ENCODE measurements at places on chromosomes 6 and 20.

- no peak for DNase-seq
Measured at GRCh38 chr6:43129434-43130194, 41.5 kb upstream of the SRF start.

GRCh38 chr20:38108438-38108985 is 56.6 kb downstream of the TGM2 start:
- DNase-seq, result no peak

- DNase-seq, result no peak
Measured at GRCh38 chr6:132797951-132798868, at the start of gene SLC18B1. Gene SLC18B1, minus strand, starts transcription at chr6:132798637. Its CDS starts 181 bp downstream, at chr6:132798456.

DNA sequence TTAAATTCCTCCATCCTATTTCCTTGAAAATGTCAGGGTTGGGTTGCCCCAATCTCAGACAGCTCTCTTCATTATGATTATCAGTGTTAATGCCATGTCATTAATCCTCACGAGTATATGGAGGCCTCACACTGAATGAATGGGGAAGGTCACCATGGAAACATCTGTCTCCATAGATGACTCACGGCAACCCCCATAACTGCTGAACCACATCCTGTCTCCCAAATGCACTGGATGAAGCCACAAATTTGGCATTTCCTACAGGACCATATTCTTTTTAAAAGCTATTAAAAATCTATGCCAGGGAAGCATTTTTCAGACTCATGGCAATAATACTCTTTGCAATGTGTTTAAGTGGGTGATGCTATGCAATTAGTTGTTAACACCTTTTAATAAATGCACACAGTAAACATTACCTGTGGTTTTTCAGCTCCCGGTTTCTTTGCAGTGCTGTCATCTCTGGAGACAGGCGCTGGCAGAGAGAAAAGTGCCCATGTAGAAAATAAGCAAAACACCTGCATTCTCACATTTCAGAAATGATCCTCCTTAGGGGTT is 80.1 kb upstream of the PTPRK start:
- DNase-seq, result no peak

GRCh38 chr20:23484081-23484480 is 6.8 kb upstream of the CST8 start:
- DNase-seq, result no peak

GRCh38 chr20:14860410-14860814 is 523.0 kb upstream of the FLRT3 start:
- no peak for DNase-seq

GRCh38 chr6:159655409-159655988 is 37.5 kb downstream of the SOD2 start:
- DNase-seq, result no peak

- DNase-seq, result no peak
Measured at GRCh38 chr20:50413088-50413500, 97.1 kb upstream of the PTPN1 start.

GRCh38 chr6:113073611-113074191 is 726.6 kb downstream of the RFPL4B start:
- no peak for DNase-seq

DNA sequence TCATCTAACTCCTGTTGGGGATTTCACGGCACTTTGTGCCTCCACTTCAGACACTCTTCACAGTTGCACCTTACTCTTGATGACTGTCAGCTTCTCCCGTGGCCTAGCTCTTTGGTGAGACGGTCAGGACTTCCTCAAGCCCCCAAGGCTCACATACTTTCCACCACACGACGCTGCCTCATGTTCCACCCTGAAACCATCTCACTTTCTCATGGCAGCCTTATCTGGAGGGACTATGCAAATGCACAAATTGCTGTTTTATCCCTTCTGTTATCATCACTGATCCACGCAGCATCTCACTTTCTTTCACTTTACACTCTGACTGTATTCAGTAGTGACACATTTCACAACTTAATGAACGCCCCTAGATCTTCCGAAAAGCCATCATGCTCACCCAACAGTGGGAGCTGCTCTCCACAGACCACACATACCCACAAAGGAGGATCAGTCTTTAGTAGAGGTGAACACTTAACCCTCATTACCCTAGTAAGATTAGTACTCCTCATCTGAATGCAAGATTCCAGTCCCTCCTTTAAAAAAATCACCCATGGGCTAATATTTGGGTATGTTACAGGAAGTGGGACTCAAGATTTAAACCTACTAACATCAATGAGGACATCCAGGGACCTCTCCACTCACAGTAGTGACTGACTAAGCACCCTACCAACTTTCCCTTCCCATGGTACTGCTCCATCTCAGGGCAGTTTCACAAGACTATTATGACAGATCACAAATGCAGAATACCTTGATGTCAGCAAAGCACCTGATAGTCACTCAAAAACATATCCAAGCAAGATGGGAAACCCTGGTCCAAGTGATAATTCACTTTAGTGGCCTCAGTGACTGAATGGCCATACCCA is 35.4 kb downstream of the FYN start:
- DNase-seq, result no peak

GRCh38 chr6:66926060-66926459 is 1219.0 kb upstream of the EYS start:
- no peak for DNase-seq

GRCh38 chr6:46954837-46955451 is 33.2 kb upstream of the ADGRF5 start:
- DNase-seq, result no peak

DNA sequence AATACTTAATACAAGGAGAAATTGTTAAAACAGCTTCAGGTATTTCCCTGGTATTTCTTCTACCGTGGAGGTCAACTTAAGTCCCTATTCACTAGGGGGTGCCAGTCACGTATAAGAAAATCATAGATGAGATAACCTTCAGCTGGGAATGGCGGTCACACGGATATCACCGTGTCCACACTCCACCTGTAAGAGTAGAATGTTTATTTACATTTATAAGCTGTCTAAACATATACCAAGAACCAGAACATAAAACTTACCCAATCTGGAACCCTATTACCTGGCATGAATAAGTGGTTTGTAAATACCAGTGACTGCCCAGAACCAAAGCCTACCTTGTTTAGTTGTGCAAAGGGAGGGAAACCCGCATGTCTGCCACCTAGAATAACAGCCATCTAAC is 1.9 kb upstream of the ELOVL4 start:
- DNase-seq, result no peak

GRCh38 chr6:160069050-160069454 is 52.6 kb upstream of the SLC22A1 start:
- DNase-seq, result no peak

DNA sequence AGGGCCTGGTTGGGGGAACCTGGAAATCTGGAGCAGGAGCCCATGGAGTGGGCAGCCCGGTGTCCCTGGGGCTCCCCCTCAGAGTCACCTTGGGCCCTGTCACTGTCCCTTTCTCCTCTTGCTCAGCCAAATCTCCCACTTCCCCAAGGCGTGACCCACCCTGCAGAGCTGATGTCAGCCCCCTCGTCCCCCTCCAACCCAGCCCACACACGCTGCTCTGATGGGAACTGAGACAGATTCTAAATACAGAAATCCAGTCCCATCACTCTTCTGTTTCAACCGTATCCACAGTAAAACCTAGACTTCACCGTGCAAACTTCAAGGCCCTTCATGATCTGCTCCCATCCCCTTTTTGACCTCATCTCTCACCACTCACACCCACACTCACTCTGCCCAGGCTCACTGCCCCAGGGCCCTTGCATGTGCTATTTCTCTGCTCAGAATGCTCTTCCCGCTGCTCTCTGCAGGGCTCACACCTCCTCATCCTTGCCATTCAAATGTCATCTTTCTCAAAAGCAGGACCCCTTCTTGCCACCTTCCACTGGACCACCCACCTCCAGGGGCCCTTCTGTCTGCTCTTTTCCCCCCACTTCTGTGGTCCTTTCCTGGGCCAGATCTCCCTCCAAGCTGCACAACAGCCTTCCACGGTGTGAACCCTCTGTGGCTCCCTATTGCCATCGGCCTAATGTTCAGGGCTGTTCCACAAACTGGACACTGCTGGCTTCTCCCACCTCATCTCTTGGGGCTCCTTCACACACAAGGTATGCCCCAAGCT is 16.6 kb downstream of the TGM2 start:
- no peak for DNase-seq

DNA sequence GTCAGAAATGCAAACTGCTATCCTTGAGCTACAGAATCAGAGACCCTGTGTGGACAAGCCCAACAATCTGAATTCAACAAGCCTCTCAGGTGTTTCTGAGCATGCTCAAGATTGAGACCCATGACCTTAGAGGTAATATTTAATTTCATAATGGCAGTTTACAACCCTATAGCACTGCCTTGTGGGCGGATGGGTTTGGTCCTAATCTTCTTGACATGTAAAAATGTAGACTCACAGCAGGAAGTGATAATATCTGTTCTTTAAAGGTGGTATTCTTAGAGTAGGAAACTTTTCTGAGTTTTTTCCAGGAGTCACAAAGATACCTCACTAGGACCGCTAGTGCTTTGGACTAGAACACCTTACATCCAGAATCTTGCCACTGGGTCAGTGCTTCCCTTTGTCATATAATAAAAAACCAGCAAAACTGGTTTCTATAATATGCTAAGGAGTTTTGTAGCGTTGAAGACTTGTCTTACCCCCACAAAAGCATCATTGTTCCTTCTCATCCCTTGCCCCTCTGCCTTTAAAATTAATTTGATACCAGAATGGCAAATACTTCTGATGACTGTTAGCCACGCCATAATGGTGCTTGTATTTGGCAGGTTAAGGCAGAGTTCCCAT is 52.6 kb downstream of the E2F3 start:
- no peak for DNase-seq

GRCh38 chr20:58647796-58648501 is 3.1 kb upstream of the STX16 start:
- DNase-seq, result no peak

- DNase-seq, result no peak
Measured at GRCh38 chr6:3509336-3509735, 52.5 kb upstream of the SLC22A23 start.

- DNase-seq, result no peak
Measured at GRCh38 chr6:146865756-146866379, 267.1 kb downstream of the ADGB start.

DNA sequence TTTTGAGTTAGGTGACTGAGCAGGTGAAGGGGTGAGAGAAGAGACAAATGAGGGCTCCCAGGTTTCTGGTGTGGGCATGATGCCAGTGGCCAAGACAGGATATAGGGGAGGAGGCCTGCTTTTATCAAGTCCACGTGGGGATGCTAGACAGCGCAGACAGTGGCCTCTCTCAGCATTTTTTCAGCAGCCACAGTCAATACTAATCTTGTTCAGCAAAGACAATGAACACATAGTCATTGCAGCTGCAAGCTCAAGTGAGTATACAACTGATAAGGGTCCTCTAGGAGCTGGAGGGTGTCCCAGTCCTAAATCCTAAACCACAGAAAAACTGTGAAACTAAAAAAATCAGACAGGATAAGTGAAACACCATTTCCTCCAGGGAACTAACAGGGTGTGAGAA is 48.6 kb downstream of the UQCC1 start:
- no peak for DNase-seq

DNA sequence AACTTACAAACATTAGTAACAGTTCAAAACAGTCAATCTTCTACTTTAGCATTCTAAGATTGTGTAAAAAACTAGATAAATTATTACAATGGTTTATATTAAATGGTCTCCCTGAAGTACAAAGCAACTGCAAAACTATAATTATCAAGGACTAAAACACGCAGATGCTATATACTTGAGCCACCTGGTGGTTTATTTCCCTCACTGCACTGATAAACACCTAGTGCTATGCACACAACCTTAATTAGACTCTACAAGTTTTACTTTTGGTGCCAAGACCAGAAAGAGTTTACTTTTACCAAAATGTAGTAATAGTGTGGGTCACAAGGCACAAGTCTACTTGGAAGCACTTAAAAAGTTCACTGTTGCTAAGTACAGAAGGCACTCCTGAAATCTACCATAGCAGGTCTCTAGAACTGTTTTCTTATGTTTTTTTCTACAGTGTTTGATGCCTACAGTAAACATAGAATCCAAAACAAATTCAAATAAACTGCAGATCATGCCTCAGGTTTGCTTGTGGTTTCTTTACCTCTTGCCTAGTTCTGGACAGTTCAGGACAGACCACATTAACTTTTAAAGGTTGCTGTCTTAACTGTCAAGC is 49.2 kb downstream of the GMDS start:
- DNase-seq, result no peak

- no peak for DNase-seq
Measured at GRCh38 chr20:52572687-52573086, 381.1 kb upstream of the ZFP64 start.

DNA sequence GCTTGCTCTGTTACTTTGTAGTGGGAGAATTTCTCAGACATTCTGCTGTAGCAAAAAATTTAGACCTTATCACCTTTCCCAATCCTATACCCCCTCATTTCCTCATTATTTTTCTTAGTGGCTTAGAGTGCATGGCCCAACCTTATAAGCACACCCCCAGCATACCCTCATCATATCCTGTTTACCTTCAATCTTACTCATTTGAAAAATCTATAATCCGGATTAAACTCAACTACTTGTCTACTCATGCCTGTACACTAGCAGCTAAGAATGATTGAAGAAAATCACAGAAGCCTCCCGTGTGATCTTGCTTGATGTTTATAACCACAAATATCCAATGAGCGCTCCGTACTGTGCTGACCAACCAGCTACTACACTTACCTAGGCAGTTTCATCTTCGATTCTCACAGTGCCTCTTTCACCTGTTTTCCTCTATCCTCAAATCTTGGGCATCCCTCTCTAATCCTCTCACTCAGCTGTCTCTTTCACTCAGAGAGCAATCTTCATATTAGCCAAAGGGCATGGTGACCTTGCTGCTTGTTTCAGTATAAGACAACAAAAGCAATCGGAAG is 36.6 kb downstream of the AIG1 start:
- no peak for DNase-seq

GRCh38 chr6:166253281-166253681 is 54.9 kb downstream of the PRR18 start:
- no peak for DNase-seq

DNA sequence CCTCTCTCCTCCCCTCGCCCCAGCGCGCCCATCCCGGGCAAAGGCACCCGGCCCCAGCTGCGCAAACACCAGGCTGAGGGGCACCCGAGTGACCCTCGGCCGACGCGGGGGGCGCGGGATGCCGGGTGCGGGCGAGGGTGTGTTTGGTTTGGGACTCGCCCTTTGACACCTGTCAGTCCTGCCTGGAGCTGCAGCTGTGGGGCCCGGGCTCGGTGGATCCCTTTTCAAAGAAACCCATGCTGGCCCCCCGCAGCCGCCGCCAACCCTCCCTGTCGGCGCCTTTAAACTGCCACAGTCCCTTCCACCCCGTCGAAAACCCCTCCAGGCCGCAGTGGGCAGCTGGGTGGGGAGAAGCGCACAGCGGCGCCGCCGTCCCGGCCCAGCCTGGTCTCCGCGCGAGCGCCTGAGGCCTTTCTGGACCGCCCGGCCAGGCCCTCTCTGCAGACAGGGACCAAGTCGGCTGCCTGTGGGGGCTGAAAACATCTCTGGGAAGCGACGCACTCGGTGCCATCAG is 5.5 kb downstream of the FOXQ1 start:
- no peak for DNase-seq

DNA sequence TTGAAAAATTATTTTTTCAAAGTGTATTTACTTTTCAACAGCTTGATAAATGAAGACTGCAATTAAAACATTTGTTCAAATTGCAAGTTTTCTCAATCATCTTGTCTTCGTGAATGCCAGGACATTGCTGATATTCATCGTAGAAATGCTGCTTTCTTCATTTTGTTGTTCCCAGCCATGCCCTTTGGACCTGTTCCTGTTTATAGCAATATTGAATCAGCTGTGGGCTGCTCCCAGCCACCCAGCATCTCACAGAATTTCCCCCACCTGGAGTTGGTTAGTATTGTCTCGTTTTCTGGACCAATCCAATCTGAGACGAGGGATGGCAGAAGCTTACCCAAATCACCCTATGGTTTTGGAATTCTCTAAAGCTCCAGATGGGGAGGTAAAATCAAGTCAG is 40.8 kb downstream of the SLC22A2 start:
- DNase-seq, result no peak

GRCh38 chr6:44651604-44652003 is 264.1 kb downstream of the CDC5L start:
- no peak for DNase-seq
